ENCODE measurements at places on chromosomes 11 and 22. TPM values are rescaled to one million over a fixed set of nuclear protein-coding genes. Genes with fewer than 3 reads are reported as not detected.

The SCGB2A2 gene
- polyA plus RNA-seq: 0.86 TPM

The RAPSN gene
- 0.65 TPM for polyA plus RNA-seq

The NOX4 gene
- 0.63 TPM for polyA plus RNA-seq

GRCh38 chr11:74102321-74102720 is 68.5 kb downstream of the C2CD3 start:
- DNase-seq: no peak

DNA sequence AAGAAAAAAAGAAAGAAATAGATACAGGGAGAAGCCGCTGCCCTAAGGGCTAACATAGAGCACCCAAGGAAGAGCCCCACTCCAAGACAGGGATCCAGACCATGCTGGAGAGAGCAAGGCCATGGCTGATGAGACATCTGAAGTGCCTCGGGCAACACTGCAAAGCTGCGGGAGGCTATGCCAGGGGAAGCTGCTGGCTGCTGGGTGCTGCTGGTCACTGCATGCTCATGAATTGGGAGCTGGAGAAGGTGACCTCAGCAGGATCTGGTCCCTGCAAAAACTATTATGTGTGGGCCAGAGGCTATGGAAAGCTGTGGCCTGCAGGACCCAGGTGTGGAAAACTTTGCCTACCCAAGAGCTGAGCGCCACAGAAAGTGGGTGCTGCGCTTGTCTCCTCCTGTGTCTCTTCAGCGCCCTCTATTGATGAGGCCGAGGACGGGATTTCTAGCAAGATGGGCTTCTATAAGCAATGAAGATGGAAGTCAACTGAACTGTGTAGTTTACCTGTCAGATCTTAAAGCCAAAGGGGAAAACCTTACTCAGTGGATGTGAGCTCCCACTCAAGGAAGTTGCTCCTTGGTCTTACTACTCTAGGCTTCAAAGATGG is 17.3 kb upstream of the SLC29A2 start:
- peak; percentile 76 for DNase-seq

GRCh38 chr11:124195189-124195734 is 12.1 kb downstream of the OR10D3 start:
- peak; percentile 76 for DNase-seq

GRCh38 chr11:116830184-116830912 is 641 bp downstream of the APOC3 start:
- DNase-seq: no peak

DNA sequence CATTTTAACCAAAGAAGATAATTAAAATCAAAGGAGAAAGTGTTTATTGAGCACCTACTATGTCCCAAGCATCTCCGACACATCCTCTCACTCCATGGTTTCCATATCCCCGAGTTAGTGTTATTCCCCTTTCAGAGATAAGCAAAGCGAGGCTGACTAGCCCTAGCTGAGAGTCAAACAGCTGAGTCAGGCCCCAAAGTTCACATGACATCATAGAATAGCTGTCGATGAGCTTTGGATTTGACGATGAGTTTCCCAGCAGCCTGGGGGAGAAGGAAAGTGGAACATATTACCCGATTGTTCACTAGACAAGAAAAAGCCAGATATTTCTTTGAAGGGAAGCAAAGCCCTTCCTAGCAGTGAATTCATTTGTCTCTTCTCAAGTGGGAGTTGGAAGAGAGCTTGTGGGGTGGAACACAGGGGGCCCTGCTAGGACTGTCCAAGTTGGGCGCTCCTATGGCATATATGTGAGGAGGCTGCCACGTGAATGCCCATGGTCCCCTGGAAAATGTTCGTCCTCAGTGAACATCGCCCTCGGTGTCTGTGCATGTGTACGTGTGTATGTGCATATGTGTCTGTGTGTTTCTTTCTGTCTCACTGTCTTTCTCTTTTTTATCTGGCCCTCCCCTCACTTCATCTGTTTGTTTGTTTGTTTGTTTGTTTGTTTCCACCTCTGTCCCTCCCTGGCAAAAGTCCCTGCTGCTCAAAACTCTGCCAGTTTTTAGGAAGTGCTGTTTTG is 493 bp upstream of the CYTH4 start:
- no peak for DNase-seq

Measured in testis (tissue), 5 donors.